Stimulated activated CD8-positive, alpha-beta memory T cell treated with anti-CD3 and anti-CD28 coated beads, Interleukin-15, amount 100 ng/mL, for 24 hours (primary cell): ENCODE measurements at places on chromosomes 3 and 15.

- no peak for DNase-seq
Measured at GRCh38 chr3:191388823-191389222, 58.5 kb upstream of the UTS2B start.

GRCh38 chr15:63048776-63049665 is 6.5 kb downstream of the TPM1 start:
- peak; percentile 12 for DNase-seq

DNA sequence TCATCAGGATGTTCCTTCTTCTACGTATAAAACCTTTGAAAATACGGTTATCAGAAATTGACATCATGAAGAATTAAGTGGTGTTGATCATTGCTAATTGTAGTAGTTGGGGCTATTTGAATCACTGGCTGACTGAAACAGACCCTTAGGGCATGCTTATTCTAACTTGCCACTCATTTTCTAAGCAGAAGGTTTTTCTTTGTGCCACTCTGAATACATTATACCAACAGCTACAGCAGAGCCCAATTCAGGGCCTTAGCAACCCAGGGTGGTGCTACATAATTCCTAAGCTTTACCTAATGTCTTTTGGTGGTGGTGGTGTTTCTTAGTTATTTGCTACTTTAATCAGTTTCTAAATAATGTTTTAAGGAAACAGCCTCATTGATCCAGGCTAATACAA is 524.2 kb downstream of the NLGN1 start:
- DNase-seq = no peak

- no peak for DNase-seq
Measured at GRCh38 chr15:68934341-68934740, 4.0 kb downstream of the SPESP1 start.

DNA sequence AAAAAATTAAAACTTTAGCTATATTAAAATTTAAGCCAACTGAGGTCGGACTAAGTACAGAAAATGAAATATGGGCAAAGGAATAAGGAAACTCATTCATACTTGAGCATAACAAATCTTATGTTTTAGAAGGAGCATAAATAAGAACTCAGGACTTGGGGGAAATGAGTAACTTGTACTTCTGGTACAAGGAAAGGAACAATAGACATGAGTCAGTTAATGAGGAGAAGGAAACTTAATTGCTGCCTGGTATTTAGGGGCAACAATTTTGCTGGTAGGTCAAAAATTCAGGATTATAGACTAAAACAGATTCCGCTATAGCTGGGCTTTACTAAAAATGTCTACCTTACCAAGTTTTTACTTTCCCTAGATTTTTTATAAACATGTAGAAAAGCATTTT is 113.1 kb downstream of the MYO5A start:
- no peak for DNase-seq

GRCh38 chr15:59373215-59373614 is 544 bp upstream of the MYO1E start:
- no peak for DNase-seq

GRCh38 chr15:70047386-70048197 is 50.1 kb downstream of the TLE3 start:
- DNase-seq = no peak

GRCh38 chr3:149270180-149270579 is 48.6 kb upstream of the CP start:
- no peak for DNase-seq

GRCh38 chr3:169812332-169813235 is at the start of the genes LRRC34 and LRRIQ4:
Gene LRRC34 (minus strand): TSS chr3:169812904. CDS start chr3:169812548, 356 bp downstream.
Gene LRRIQ4 (plus strand): TSS chr3:169812870. CDS start chr3:169821922, 9,052 bp downstream.
- DNase-seq = peak; percentile 27

DNA sequence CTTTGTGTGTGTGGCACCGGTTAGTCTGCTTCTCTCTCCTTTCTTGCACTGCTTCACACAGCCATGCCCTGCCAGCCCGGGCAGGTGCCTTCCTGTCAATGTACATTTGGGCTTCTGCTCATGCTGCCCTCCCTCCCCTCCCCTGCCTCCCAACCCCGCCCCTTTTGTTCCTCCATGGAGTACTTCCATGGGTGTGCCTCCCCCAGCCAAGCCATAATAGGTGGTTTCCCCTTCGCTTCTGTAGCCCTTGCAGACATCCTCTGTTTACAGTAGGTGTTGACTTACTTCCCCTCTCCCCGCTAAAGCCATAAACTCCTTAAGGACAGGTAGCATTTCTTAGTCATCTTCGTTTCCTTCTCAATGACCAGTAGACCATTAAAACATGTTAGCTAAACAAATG is 31.8 kb upstream of the CRTC3 start:
- no peak for DNase-seq

GRCh38 chr3:182810574-182811268 is 17.4 kb downstream of the ATP11B start:
- DNase-seq = no peak

DNA sequence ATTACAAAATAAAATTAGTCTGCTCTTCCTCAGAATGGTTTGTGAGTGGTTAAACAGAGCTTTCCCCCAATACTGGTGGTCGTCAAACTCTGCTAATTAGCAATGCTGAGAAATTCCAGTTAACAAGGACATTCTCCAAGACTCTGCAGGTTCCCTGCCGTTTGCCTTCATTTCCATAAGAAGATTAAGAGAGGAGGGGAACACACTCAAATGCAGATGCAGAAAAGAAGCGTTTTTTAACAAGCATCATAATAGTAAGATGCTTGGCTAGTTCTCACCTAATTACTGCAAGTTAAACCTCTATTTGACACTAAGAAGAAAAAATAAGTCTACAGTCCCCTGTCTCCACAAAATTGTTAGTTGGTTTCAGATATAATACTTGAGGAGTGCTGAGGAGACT is 3.7 kb upstream of the SOX2 start:
- no peak for DNase-seq

- peak; percentile 18 for DNase-seq
Measured at GRCh38 chr3:159763602-159764489, 224.8 kb upstream of the IL12A start.

- no peak for DNase-seq
Measured at GRCh38 chr3:53155760-53156159, 5.2 kb upstream of the PRKCD start.

DNA sequence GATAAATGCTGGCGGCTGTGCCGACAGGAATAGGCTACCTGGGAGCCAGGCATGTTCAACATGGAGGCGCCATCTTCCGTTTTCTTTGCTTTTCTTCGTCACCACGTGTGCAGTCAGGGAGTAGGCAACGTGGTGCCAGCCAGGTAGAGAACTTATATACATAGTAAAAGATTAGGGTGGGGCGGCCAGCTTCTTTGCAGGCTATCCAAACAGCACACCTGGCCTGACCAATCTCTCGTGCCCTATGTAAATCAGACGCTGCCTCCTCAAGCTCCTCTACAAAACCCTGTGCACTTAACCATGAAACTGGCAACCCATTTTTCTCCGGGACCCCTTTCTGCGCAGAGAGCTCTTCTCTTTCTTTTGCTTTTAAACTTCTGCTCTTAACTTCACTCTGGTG is 28.6 kb upstream of the OR5K4 start:
- DNase-seq = no peak

DNA sequence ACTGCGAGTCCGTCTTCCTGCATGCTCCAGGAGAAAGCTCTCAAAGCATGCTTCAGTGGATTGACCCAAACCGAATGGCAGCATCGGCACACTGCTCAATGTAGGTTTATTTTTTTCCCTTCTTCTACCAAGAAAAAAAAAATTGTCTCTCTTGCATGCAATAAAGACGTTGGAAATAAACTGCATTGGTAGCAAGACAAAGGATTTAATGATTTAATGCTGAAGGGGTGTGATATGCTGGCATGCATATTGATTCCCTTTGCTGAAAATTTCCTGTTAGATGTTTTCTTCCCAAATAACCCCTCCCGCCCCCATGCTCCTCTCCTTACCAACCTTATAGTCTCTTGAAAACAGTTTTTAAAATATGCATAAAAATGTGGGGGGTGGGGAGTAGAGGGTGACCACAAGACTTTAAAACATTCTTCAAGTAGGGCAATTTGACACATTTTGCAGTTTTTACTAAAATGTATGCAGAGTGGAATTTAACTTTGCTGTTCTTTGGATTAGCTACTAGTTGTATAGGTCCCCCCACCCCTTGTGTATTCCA is 799 bp downstream of the RARB start:
- no peak for DNase-seq

- DNase-seq = no peak
Measured at GRCh38 chr15:85302271-85302670, 78.1 kb upstream of the AKAP13 start.

DNA sequence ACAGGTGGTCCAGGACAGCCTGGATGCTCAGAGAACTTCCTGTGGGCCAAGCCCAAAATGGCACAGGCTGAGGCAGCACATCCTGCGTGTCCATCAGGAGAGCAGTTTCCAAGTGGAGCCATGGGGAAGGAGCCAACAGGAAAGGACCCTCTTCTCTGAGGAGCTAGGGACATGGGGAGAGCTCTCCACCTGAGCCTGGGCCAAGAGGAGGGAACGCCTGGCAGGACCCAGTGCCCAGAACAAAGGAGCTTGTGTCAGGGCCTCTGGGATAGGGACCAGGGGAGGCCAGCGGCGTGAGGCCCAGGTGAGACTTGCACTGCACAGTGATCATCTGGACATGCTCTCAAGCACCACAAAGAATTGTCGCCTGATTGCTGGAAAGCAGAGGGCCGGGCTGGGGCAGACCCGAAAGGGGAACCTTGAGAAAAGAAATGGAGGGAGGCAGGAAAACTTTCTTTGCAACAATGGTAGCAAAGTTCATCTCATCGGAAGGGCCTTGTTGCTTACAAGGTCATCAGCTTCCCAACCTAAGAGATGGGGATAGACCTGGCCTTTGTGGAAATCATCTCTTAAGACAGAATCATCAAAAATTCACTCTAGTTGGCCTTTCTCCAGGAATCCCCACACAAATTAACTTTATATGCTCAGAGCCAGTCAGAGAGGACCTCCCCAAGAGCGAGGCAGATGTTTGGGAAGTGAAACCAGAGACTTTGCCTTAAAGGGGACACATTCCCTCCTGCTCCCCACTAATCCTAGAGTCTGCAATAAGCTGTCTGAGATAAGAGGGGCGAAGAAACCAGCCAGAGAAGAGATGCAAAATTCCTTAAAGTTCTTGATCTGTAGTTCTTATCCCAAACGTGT is 47.7 kb upstream of the HES1 start:
- no peak for DNase-seq

DNA sequence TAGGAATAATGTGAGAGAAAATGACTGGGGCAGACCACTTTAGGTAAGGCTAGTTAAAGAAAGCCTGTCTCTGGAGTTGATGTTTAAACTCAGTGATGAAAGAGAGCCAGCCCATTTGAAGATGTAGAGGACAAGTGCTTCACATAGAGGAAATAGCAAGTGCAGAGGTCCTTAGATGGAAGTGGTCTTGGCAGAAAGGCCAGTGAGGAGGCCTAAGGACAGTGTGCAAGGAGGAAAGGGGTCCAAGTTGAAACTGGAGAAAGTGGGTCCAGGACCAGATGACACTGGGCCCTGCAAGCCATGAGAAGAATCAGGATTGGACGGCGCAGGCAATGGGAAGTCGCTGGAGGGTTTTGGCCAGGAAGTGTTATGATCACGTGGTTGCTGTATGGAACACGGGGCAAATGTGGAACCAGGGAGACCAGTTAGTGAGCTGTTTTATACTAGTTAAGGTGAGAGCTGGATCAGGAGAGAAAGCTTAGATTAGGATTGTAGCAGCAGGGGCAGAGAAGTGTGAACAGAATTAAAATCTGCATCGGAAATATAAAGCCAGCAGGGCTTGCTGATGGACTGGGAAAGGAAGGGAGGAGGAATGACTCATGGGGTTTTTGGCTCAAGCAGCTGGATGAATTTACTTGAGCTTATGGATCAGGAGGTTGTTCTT is 48.0 kb upstream of the SCAANT1 start:
- DNase-seq = no peak

- no peak for DNase-seq
Measured at GRCh38 chr15:95127356-95127755, 896.0 kb downstream of the MCTP2 start.

DNA sequence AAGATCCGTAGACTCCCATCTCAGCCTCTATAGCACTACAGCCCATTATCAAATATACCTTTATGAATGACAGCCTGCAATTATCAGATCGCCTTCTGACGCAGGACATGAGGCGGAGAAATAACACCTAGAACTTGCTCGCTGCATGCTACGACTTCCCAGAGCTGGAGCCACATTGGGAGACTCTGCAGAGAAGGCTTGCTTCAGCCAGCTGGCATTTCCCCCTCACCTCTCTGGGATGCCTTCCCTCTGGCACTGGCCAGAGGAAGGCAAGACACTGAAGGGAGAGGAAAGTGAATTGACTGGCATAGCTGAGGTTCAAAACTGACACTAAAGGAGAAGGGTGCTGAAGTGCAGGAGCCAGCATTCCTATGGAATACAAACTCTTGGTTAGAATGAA is 131.7 kb downstream of the GABRB3 start:
- DNase-seq = no peak

- no peak for DNase-seq
Measured at GRCh38 chr15:79522656-79523055, 90.5 kb downstream of the MINAR1 start.

DNA sequence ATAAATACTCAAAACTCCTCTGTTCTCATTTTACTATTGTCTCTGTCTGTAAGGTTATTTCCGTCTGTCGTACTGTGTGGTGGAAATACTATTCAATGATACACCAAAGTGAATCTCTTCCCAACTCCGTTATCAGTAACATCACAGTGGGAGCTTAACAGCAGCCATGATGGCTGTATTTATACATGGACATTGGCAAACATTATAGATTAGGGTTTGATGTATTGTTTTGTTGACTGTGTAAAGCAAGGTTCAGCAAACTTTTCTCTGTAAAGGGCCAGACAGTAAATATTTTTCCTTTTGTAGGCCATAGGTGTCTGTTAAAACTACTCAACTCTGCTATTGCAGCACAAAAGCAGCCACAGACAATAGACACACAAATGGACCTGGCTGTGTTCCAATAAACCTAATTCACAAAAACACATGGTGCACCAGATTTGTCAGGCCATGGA is 23.2 kb downstream of the LIPC start:
- DNase-seq = no peak

DNA sequence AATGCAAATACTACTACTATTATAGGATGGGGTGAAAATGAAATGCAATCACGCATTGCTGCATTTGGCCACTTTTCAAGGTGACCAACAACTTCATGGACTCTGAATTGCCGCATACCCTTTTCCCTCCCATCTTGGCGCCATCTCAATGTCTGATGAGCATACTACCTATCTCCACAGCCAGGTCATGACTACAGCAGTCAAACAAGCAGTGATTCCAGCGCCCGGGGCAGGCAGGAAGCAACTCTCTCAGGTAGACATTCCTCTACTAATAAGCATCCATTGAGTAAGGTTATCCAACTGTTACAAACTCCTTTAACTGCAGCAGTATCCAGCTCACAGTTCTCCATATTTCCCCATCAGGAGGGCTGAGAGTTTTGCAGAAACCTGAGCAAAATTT is 155.4 kb downstream of the ADAMTS17 start:
- DNase-seq = no peak

DNA sequence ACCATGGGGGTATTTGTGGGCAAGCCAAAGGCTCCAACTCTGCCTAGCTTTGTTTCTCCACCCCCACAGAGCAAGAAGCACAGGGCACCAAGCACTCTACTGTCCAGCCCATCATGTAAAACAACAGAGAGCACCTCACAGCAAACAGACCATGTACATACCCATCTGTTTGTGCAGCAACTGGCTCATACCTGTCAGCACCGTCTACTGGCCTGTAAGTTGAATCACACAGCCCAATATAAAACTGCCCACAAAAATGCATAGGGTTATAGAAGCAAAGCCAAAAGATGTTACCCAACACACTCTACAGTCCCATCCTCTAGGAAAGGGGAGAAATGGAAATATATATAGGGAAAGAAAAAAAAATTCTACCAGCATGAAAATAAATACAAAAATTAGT is 139.7 kb upstream of the CPNE4 start:
- no peak for DNase-seq
